Left ventricle myocardium inferior (tissue), 1 donor: ENCODE measurements at places on chromosomes 1 and 21. TPM values are rescaled to one million over a fixed set of nuclear protein-coding genes. Genes with fewer than 3 reads are reported as not detected.

The SYNC gene
- total RNA-seq, result 16.2 TPM

DNA sequence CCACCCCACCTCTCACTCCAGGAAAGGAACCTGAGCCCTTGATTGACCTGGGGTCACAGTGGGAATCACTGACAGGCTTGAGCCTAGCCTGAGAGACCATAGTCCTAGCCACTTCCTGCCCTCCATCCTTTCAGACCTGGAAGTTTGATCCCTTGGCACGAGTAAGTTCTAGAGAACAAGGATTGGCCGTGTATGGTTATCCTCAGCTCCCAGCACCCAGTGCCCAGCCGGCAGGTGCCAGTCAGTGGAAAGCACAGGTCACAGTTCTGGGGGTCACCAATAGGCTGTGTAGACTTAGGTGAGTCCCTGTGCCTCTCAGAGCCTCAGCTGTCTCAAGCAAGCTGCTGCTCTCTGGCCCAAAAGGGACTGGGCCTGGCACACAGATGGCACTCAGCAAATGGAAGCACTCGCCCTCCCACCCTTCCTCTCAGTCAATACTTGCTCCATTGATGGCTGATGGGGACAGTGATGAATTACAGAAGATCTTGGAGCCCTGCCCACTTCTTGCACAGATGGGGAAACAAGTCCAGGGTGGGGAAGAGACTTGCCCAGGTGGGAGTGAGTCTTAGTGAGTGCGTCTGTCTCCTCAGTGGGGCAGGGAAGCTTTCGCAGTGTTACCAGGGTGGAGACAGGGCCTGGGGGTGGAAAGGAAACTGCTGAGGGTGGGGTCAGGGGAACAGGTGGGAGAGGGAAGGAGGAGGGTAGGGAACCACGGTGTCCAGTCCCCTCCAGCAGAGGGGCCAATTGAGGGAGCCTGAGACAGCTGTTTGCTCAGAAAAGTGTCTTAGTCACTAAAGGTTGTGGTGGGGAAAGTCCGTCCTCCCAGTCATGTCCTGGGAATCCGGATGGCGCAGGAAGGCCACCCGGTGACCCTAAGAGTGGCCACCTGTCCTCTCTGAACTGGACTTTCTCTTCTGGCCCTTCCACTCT, 2.6 kb upstream of the KCNQ4 start:
- DNase-seq, result no peak

GRCh38 chr1:107867897-107868296, 97.1 kb downstream of the VAV3 start:
- no peak for DNase-seq

DNA sequence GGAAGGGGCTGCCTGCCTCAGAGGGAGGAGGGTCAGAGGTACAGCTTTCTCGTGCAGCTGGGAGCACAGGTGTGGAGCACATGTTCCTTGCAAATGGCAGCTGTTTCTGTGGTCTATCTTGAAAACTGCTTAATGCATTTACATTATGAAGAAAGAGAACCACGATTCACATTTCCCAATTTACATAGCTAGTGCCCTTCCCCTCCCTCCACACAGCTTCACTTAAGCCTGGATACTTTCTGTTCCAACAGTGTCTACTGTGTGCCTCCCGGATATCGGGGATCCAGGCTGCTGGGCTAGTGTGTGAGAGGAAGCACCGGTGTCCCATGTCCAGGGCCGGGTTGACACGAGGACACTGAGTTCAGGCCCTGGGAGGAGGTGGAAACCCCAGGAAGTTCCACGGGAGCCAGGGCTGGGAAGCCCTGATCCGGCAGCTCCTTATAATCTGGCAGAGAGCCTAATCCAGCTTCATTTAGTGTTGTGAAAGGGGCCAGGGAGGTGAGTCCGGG, 31.6 kb downstream of the TMCC2 start:
- peak; percentile 37 for DNase-seq

The VAV3 gene
- total RNA-seq, result 1.4 TPM

DNA sequence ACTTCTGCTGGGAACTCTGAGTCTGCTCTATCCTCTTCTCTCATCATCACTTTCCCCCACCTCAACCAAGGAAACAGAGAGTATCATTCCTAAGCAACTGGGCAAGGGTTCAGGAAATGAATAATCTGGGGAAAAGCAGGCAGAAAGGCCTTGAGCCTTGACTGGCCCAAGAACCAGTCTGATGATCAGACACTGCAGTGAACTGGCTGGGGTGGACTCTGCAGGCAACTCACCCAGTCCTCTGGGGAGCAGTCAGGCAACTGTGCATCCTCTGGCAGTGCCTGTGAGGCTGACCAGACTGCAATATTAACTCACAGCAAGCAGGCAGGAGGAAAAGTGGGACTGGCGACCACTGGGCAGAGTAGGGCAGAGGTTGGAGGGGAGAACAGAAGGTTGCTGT, 991 bp downstream of the ANKRD35 start:
- DNase-seq, result no peak

The LEMD1 gene
- not detected for total RNA-seq

GRCh38 chr1:101183388-101183699, 53.5 kb upstream of the S1PR1 start:
- no peak for DNase-seq

The FNDC7 gene
- not detected for total RNA-seq

- no peak for DNase-seq
These were observed 500.0 kb downstream of the AGBL4 start for GRCh38 chr1:49523764-49524163.

DNA sequence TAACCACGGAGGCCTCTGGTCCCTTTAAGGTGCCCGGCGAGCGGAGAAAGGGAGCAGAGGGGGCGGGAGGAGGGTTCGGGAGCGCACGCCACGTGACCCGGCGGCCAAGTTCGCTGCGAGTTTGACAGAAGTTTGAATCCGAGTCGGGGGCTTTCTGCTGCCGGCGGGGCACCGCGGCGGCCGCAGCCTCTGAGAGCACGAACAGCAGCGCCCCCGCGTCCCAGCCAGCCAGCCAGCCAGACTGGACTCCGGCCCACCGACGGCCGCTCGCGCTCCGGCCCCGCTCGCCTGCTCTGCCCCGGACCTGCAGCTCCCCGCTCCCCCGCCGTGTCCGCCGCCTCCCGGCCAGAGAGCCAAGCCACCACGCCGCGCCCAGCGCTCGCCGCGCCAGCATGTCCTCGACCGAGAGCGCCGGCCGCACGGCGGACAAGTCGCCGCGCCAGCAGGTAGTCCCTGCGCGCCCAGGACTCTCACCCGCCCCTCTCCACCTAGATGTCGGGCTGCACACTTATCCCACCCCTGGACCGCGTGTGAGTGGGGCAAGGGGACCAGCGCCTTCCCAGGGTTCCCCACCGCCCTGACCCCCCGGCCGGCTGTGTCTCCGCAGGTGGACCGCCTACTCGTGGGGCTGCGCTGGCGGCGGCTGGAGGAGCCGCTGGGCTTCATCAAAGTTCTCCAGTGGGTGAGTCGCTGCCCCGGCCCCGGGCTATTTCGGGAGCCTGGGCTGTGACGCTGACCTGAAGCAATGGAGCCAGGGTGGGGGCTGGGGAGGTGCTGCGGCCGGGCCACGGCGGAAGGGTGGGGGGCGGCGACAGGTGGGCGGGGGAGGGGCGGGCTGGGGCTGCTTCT, at the start of gene SYPL2:
SYPL2 (plus strand) TSS at position 95 of the 849 bp plus-strand sequence; CDS start at position 393, 298 bp downstream.
- DNase-seq, result peak; percentile 64

DNA sequence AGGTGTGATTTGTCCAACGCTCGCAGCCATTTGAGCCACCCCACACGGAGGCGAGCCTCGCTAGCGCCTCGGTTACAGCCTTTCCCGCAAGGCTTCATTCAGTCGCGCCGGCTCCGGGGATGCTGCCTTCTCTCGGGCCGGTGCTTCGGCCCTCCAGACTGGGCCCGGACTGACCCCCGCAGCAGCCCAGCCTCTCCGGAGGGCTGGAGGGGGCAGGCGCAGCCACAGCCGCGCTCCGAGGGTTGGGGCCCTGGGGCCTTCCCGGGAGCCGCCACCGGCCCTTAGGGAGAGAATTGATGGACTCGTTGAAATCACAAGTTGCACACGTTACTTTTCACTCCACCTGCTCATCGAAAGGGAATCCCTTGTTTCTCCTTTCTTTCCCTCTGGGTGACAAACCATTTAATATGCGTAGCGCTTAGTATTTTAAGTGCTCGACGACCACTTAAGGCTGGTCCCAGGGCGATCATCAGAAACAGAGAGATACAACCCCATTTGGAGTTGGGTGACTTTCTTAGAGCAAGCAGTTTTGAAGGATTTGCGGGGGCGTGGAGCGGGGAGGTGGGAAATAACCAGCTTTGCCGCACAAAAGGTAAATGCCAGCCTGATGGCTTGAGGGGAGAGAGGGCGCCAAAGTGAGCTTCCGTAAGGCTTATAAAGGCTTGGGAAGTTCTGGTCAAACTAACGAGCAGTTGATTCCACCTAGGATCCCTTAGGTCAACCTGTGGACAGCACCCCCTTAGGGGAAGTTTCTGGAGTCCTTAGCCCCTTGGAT, 24.6 kb upstream of the ENAH start:
- no peak for DNase-seq
